GM20000 (cell line): ENCODE measurements at places on chromosomes 6 and 20.
A peak's percentile ranks its signal among the peaks of the same experiment; 100 is the strongest.

DNA sequence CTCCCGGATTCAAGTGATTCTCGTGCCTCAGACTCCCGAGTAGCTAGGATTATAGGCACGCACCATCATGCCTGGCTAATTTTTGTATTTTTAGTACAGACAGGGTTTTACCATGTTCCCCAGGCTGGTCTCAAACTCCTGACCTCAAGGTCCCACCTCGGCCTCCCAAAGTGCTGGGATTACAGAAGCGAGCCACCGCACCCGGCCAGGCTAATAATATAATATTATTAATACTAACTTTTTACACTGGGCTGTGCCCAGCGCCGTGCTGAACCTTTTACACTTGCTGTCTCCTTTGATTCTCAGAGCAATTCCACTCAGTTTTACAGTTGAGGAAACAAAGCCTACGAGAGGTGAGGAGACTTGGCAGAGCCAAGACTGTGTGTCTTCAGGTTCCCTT is 2.3 kb upstream of the TGM3 start:
- DNase-seq: no peak

- DNase-seq: no peak
These were observed 61.2 kb upstream of the SUPT3H start for GRCh38 chr6:45438849-45439406.

GRCh38 chr20:17634661-17635331 is 47.2 kb downstream of the RRBP1 start:
- DNase-seq: no peak

- no peak for DNase-seq
These were observed 45.5 kb downstream of the ANKS1A start for GRCh38 chr6:34934516-34934915.

DNA sequence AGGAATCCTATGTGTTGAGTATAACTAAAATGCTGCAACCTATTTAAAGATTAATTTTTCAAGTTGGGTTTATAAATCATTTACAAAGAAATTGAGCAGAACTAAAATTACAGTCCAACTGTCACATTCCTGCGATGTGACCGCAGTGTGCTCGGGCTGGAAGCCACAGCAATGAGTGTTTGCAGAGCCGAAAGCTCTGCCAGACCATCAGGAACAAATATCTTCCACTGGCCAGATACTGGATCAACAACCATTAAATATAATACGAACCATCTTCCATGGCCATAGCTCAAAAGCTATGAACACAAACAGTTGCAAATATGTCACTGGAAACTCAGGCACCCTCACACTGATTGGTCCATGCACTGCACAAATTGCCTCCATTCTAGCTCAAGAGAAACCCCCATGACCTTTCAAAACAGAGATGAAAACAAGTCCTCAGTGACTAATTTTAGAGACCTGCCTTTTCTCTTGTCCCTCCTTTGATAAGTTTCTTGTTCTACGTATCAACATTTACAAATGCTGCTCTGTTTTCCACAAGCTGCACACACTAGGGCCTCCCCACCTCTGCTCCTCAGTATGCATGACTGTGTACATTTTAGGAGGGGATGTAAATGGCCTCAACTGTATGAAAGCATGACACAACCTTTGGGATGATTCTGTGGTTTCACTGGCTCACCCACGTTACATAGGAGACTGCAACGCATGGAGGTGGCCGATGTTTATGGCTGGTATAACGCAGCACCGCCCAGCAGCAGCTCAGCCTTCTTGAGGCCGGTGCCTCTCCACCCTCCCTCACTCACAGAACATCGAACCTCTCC is 171.7 kb downstream of the WDR27 start:
- no peak for DNase-seq

DNA sequence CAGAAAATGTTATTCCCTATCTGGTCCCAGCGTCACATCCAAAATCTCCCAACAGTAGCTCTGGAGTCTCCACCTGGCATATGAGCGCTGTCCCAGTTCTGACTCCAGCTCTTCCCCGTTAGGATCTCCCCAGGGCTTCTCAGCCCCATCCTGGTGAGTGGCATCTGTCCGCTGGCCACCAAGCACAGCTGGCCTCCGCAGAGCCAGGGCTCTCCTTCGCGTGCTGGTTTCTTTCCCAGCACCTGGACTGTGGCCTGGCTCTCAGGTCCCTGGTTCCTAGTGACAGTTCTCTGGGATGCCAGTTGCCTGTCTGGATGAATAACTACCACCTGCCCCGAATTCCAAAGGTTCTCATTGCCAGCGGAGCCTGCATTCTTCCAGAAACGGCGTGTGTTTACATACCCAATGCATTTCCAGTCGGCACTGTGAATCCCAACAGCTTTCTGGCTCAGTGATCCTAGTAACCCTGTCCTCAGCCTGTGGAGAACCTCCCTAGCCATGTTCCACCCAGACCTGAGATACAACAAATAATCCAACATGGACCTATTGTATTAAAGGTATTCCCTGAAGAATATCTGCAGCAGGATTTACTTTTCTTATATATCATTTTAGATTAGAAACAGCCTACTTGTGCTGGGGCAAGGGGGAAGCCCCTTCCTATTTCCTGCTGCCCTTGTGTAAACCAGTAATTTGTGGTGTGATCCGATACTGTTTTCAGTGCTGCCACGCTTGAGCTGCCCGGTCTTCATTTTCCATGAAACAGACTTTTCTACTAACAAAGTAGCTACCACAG is 69.9 kb upstream of the PDE10A start:
- DNase-seq: no peak

- DNase-seq: no peak
These were observed 6.0 kb downstream of the CLPSL1 start for GRCh38 chr6:35786810-35787209.

GRCh38 chr6:169225131-169225576 is 28.5 kb downstream of the THBS2 start:
- no peak for DNase-seq

DNA sequence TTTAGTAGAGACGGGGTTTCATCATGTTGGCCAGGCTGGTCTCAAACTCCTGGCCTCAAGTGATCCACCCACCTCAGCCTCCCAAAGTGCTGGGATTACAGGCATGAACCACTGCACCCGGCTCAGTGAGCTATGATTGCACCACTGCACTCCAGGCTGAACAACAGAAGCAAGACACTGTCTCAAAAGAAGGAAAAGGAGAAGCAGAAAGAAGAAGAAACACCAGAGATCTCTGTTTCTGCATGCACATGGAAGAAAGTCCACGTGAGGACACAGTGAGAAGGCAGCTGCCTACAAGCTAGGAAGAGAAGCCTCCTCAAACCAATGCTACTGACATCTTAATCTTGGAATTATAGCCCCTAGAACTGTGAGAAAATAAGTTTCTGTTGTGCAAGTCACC is 16.0 kb downstream of the ECT2L start:
- no peak for DNase-seq

DNA sequence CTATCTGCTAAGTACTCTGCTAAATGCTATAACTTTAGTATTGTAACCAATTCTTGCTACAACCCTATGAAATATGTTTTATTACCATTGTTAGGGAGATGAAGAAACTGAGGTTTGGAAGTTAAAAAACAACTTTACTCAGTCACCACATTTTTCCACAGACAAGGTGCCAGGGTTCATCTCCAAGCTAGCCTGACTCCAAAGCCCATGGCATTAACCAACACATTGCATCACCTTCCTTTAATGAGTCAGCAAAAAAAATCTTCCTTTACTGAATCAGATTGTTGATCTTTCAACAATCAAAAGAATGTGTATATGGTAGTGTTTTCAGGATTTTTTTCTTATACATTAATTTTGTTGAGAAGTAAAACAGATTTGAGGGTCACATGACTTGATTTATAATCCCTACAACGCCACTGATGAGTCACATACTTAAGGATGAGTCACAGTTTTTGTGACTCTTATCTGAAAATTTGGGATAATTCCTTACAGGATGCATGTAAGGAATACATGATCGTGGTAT is 41.5 kb downstream of the MAN1A1 start:
- DNase-seq: no peak

DNA sequence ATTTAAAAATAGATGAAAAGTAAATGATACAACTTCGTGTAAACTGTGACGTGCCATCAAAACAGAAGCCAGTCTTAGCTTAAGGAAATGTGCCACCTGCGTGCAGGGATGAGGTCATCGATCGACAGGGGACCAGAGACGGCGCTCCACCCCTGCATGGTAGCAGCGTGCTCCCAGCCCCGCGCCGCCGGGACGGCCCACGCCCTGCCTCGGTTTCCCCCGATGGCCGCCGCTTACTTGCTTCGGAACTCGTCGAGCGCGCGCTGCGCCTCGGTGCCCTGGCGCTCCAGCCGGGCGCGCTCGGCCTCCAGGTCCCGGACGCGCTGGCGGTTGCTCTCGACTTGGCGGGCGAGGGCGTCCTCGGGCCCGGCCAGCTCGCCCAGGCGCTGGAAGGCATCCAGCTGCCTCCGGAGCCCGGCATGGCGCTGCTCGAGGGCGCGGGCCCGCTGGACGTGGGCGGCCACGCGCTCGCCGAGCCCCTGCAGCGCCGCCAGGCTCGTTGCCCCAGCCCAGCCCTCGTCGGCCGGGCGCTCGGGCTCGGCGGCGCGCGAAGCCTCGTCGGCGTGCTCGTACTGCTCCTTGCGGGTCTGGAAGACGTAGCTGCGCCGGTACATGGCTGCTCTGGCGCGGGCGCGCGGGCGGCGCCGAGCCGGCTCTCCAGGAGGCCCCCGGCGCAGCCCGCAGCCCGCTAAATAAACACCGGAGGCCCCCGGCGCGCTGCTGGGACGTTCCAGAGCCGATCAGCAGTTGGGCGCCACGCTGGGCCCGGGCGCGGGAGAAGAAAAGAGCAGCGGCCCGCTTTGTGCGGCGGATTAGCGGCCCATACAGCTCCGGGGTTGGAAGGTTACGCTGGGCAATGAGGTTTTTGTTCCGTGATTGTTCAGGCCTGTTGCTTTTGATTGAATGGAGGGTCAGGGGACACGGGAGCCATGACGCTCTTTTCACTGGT is at the start of gene BFSP1:
Gene BFSP1, minus strand, starts transcription at position 664 of the 949 bp plus-strand sequence. Its CDS starts 50 bp downstream, at position 614.
- peak; percentile 60 for DNase-seq

DNA sequence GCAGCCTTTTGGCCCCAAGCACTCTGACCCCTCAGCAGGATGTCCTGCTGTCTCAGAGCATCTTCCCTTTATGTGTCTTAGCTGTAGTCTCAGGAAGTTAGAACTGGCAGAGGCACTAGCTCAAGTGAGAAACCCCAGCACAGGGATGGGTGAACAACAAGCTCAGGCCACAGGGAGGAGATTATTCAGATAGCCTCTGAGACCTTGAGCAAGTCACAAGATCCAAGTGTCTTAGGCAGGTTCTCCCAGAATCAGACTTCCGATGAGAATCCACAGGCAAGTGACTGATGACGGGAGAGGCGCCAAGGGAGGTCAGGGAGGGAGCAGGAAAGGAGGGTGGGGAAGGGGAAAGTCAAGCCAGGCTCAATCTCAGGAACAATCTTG is 13.0 kb upstream of the SYNDIG1 start:
- DNase-seq: no peak

DNA sequence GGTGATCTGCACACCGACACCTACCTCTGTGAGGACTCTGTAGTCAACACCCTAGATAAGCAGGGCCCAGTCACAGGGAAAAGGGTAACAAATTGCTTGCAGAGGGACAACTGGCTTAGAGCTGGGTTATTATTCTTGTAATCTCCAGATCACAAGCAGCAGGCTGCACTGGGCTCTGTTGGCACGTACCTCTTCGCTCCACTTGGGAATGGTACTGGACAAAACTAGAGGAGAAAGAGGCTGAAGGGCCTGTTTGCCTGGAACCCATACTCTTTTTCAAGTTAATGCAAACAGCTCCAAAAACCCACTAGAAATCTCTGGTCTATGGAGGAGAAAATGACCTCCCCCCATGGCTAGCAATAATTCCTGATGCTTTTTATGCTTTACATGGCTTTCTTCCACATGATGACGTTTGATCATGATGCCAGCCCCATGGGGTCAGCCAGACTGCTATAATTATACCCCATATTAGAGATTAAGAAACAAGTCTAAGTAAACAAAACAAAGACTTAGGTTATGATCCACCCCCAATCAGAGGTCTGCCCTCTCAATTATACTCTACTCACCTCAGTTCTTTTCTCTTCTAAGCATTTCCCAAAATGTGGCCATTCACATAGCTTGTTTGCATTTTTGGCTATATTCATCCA is 190.0 kb downstream of the UNC5CL start:
- no peak for DNase-seq

GRCh38 chr20:45863543-45864470 is 6.4 kb downstream of the ZSWIM3 start:
- DNase-seq: no peak

DNA sequence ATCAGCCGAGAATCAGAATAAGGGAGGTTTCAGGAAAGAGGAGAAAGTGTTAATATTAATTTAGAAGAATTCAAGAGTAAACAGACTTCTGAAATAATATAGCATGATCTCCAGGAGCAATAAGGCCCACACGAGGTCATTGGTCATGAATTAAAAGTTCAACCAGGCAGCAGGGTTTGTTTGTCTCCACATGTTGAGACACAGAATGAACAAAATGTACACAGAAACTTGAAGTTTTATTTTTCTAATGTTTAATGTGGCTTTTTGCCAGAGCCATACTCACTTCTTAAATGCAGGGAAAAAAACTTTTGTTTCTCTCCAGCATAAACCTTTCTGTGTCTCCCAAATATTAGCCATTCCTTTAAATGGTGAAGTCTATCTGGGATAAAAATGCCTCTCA is 504.5 kb downstream of the HDGFL1 start:
- no peak for DNase-seq

DNA sequence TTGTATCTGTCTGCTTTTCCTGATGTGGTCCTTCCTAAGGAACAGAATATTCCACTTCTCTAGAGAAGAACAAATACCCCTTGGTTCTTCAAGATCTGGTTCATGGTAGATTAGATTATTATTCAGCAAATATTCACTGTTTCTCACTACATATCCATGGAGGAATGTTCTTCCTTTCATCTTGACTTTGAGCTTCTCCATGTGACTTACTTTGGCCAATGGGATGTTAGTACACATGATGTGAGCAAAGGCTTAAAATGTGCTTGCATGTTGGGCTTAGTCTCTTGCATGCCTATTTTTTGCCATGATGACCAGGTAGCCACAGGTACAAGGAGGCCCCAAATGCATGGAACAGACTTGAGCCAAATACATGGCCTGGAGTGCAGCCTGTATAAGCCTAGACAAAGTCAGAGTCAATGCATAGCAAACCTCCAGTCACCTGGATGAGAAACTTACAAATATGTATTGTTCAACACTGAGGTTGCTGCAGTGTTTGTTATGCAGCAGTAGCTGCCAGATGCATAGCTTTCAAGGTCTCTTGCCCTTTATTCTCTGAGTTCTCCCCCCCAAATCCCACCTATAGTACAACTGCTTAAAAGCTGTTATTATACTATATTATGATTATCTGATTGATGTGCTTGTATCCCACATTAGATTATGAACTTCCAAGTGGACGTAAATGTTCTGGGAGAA is 50.0 kb upstream of the CHD6 start:
- DNase-seq: no peak

- no peak for DNase-seq
These were observed 16.9 kb downstream of the KIF16B start for GRCh38 chr20:16556301-16556700.

GRCh38 chr20:45340951-45341350 is 7.3 kb downstream of the SDC4 start:
- no peak for DNase-seq

GRCh38 chr6:160919723-160920440 is 71.7 kb upstream of the MAP3K4 start:
- DNase-seq: no peak

GRCh38 chr6:133358574-133359150 is 117.5 kb downstream of the EYA4 start:
- no peak for DNase-seq

GRCh38 chr20:37379967-37380828 is 34.3 kb downstream of the SRC start:
- no peak for DNase-seq

GRCh38 chr6:166903027-166903426 is 53.3 kb downstream of the RNASET2 start:
- peak; percentile 6 for DNase-seq

GRCh38 chr6:157606516-157606915 is 216.5 kb upstream of the SNX9 start:
- DNase-seq: no peak
